ENCODE measurements at places on chromosomes 3 and 15.

DNA sequence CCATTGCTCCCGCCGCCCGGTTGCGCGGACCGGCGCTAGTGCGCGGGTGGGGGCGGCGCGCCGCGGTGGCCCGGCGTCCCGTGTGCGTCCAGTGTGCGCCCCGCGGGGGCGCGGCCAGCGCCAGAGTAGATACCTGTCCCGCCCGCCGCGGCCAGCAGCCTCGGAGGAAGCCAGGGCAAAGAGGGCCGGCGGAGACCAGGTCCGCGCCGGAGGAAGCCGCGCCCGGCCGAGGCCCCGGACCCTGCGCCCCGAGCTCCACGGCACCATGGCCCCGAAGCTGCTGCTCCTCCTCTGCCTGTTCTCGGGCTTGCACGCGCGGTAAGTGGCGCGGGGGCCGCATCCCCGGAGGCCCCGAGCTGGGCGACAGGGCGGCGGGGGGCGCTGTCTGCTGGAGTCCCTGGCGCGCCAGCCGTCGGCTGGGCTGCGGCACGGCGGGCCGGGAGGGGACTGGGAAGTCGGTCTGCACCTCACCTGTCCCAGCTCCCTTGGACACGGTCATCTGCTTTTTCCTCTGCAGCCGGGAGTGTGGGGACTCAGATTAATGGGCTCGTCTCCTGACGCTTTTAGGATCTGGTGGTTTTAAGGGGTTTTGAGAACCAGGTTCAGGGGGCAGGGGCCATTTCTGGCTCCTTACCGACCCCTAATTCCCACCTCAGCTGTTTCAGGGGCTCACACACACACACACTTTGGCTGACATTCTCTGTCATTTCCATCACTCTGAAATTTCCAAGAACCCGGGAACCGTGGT lies 464 bp downstream of the GABRG3 start:
- DNase-seq: no peak

GRCh38 chr15:66040211-66040892 lies 171.1 kb downstream of the RAB11A start:
- DNase-seq: no peak

DNA sequence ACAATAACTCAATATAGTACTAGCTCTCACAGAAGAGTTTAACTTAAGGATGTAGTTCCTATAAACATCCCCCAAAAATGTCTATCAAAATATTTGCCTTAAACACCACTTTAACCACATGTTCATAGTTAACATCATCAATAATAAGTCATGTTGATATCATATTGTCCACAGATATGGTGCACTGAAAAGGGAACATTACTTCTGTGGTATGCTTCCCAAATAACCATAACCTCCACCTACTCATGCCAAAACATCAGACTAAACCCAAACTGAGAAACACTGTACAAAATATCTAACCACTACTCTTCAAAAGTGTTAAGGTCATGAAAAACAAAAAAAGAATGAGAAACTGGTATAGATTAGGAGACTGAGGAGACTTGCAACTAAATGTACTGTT lies 32.9 kb downstream of the SLC4A7 start:
- no peak for DNase-seq

- DNase-seq: no peak
Measured at GRCh38 chr3:45690336-45691035, 1.3 kb downstream of the SACM1L start.

GRCh38 chr3:51975852-51976549 lies 1.1 kb downstream of the ABHD14A start:
- DNase-seq: peak; percentile 48

GRCh38 chr3:14162178-14162577 lies 16.2 kb downstream of the XPC start:
- no peak for DNase-seq

- DNase-seq: no peak
Measured at GRCh38 chr3:35648347-35648746, 9.0 kb downstream of the ARPP21 start.

- DNase-seq: no peak
Measured at GRCh38 chr15:40872791-40873693, 992 bp downstream of the RHOV start.

DNA sequence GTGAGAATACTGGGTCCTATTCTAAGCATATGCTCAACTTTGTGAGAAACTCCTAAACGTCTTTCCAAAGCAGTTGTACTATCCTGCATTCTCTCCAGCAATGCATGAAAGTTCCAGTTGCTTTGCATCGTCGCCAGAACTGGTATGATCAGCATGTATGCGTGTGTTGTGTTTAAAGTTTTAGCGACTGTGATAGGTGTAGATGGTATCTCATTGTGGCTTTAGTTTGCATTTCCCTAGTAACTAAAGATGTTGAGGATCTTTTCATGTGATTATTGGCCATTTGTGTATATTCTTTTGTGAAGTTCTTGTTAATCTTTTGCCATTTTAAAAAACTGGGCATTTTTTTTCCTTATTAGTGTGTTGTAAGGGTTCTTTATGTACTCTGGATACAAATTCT lies 115.1 kb downstream of the SPATA16 start:
- no peak for DNase-seq

DNA sequence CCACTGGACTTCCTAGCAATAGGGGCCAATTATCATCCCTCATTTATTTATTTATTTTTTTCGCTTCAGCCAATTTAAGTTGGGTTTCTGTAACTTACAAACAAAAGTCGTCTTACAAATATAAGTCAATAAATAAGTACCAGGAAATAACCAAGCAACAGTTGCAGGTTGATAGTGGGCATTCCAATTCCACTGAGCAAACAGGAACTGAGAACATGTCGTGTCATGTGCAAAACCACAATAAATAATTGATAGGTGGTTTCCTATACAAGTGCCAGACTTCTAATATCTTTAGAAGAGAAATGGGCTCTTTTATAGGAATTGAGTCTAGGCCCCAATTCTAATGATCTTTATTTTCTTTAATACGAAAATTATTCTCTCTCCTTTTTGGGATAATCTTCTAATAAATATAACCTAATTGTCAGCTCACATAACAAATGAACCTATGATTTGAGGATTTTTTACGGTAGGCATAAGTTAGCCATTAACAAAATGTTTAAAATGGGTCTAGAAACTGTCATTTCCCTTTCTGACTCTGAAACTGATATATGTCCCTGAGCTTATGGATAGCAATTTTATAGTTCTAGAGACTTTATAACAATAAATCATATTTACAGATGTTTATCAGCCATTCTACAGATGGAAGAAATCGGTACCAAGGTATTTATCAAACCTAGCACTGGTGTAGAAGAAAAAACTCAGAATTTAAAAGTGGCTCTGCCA lies 571.8 kb downstream of the FOXP1 start:
- no peak for DNase-seq

- DNase-seq: no peak
Measured at GRCh38 chr3:168684519-168684918, 588.8 kb upstream of the GOLIM4 start.

- no peak for DNase-seq
Measured at GRCh38 chr15:59702351-59702750, 13.2 kb upstream of the BNIP2 start.

DNA sequence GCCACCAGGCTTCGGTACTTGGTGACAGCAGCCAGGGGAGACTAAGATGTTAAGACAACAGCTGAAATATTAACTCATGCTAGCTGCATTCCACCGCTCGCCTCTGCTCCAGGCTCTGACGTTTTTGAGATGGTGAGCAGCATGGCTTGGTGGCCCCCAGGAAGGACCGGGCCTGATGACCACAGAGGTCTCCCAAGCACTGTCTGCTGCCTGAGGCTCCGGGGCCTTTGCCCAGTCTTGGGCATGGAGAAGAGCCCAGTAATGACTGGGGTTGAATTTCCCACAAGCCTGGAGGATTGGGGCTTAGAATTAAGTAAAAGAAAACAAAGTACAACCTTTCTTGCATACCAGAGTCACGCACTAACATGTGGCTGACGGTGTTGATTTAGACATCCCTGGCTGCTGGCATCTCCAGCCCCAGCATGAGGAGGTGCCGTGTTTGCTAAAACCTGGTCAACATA lies 243.6 kb upstream of the LYSMD4 start:
- DNase-seq: no peak

DNA sequence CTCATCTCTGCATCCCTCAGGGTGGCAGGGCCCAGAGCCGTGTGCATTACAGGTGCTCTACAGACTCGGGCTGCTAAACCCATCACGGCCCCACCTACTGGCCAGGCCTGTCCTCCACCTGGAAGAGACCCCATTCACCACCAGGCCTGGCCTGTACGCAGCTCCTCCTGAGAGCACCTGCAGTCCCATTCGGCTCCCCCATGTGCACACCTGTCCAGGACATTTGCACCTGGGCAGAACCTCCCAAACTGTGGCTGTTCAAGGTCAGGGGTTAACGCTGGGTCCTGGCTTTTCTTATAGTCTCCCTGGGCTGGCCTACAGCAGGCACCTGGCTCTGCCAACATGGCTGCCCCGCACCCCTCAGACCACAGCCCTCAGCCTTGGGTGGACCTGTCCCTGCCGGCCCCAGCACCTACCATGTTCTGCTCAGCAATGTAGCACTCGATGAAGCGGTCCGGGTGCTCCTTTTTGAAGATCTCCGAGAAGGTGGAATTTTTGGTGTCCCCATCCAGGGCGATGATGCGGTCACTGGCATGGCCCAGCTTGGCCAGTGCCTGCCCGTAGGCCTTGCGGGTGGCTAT lies 25.7 kb downstream of the TKT start:
- no peak for DNase-seq

DNA sequence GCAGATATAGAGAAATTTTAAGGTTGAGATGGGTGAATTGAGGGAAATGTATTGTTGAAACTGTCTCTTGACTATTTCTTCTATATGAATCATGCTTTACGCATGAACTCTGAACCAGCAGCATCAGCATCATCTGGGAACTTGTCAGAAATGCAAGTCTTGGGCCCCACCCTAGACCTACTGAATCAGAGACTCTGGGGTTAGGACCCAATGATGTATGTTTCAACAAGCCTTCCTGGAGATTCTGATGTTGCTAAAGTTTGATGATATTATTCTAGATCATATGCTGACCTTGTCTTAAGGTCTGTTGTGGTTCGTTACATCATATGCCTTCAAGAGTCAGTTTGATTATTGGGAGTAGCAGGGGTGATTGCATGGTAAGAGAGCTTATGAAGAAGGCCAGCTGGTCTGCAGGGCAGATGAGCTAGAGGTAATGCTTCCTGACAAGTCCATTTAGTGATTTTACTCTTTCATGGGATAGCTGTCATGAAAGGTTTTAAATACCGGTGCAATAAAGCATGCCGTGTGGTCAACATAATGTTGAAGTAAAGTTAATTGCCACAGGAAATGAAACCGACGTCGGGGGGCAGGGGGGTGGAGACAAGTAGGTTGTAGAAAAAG lies 152.4 kb upstream of the MRPL3 start:
- DNase-seq: no peak

DNA sequence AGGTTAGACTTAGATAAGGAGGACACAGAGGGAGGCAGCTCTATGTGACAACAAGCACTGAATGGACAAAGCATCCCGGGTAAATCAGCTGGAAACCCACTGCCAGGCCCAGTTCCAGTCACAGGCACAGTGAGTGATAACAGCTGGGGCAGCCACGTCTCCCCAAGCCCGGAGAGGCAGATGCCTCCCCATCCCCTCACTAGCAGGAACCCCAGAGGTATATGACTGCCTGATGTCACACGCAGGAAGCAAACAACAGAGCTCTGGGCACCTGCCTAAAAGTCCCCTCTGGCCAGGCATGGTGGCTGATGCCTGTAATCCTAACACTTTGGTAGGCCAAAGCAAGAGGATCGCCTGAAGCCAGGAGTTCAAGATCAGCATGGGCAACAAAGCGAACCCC lies 18.2 kb downstream of the C15orf62 start:
- no peak for DNase-seq

- DNase-seq: no peak
Measured at GRCh38 chr15:69082554-69082953, 68.1 kb downstream of the NOX5 start.

DNA sequence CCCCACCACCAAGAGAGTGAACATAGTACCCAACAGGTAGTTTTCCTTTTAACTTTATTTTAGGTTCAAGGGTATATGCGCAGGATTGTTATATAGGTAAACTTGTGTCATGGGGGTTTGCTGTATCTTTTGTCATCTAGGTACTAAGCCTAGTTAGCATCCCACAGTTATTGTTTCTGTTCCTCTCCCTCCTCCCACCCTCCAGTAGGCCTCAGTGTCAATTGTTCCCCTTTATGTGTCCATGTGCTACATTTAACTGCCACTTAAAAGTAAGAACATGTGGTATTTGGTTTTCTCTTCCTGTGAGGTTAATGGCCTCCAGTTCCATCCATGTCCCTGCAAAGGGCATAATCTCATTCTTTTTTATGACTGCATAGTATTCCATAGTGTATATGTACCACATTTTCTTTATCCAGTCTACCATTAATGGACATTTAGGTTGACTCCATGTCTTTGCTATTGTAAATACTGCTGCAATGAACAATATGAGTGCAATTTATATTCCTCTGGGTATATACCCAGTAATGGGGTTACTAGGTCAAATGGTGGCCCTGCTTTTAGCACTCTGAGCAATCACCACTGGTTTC lies 66.2 kb downstream of the ST3GAL6 start:
- DNase-seq: no peak

- DNase-seq: no peak
Measured at GRCh38 chr3:47159820-47160219, 4.1 kb downstream of the SETD2 start.

GRCh38 chr3:152638707-152639450 lies 196.1 kb upstream of the P2RY1 start:
- no peak for DNase-seq

DNA sequence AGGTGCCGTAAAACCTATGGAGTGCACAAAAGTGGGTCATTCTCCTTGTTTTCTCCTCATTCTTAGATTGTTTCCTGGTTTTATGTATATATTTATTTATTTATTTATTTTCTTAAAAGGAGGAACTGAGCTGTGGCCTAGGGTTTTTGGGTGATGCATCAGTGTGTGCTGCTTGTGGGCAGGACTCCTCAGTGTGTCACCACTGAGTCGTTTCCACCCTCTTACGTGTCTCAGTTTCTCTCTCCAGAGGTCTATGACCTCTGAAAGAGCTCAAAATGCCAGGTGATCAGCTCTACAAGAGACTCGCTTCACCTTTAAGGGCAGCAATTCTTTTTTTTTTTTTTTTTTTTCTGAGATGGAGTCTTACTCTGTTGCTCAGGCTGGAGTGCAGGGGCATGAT lies 72.9 kb downstream of the CD200 start:
- DNase-seq: no peak

DNA sequence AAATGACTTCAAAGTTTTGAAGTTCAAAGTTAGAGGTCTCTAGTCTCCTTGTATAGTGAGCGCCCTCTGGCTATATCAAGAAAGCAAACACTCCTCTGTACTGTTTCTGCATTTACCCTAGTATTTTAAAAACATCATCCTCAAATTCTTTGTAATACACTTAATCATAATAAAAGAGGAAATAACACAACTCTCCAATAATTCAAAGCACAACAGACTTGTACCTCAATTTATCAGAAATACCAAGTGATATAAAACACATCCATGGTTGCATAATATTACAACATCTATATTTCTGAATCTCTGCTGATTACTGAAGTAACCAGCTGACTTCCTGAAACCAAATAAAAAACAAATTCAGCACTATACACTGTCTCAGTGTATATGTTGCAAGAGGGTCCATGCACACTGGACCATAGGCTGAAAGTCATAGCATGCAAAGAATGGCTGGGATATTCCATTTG lies 12.5 kb downstream of the PLOD2 start:
- DNase-seq: no peak

Measured in CD4-positive, alpha-beta T cell treated with Interleukin-17A for 4 hours (primary cell).